Left renal pelvis (tissue), 4 donors: ENCODE measurements at places on chromosomes 3 and 15. TPM values are rescaled to one million over a fixed set of nuclear protein-coding genes. Genes with fewer than 3 reads are reported as not detected.

DNA sequence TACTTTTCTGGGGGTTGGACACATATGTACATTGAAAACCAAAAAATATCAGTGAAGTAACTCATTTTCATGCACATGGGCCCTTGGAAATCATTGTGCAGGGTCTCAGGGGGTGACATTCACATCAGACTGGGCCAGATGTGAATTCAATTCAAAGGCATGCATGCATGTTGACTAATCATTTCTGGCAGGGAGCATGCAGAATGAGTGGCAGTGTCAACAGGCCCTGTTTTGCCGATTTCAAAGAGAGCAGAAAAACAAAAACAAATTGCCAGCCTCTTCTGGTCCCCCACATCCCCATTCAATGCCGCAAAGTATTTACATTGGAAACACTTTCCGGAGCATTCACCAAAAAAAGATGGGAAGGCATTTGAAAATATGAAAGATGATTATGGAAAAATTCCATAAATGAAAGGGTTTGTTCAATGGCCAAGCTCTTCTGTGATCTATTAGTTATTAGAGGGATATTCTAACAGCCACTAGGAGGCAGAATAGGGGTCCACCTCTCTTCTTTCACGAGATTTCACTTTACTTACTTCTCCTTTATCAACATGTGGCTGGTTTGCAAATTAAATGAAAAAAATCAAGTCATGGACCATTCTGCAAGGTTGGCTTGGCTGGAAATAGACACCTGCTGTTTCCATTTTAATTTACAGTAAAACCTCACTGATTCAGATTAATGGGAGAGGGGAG lies 119.9 kb upstream of the FEZF2 start:
- DNase-seq, result no peak

DNA sequence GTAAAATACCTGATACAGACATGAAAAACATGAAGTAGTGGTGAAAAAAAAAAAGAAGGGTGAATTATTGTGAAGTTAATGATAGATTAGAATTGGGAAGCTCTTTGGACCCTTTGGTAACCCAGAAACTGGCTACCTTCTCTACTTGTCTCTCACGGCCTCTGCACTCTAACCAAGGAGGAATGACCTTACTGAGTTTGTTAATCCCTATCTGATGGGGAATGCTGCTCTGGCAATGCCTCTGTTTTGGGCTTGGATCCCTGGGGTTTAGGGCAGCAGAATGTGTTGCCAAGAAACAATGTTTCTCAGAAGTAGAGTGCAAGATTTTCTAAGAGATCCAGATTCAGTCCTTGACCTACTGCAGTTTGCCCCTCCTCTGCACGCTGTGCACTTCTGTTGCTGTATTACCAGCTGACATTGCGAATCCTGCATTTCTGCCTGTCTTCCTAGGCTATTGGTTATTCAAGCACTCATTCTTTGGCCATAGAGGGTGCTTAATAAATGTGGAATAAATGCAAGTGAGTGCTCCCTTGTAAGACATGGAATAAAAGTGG lies 49.2 kb upstream of the MAP3K13 start:
- no peak for DNase-seq

DNA sequence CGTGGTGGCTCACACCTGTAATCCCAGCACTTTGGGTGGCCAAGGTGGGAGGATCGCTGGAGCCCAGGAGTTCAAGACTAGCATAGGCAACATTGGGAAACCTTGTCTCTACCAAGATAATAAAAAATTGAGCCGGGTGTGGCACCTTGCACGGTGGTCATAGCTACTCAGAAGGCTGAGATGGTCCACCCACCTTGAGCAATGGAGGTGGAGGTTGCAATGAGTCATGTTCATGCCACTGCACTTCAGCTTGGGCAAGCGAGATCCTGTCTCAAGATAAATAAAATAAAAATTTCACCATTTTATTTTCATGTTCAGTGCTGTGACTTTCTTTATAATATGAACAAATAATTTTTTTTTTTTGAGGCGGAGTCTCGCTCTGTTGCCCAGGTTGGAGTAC lies 12.5 kb downstream of the MAPK6 start:
- DNase-seq, result no peak

GRCh38 chr3:196756732-196757131 lies 17.1 kb downstream of the PAK2 start:
- DNase-seq, result no peak

GRCh38 chr3:114857299-114857701 lies 289.8 kb downstream of the ZBTB20 start:
- DNase-seq, result no peak

GRCh38 chr15:63893866-63894661 lies 60.3 kb upstream of the HERC1 start:
- no peak for DNase-seq

DNA sequence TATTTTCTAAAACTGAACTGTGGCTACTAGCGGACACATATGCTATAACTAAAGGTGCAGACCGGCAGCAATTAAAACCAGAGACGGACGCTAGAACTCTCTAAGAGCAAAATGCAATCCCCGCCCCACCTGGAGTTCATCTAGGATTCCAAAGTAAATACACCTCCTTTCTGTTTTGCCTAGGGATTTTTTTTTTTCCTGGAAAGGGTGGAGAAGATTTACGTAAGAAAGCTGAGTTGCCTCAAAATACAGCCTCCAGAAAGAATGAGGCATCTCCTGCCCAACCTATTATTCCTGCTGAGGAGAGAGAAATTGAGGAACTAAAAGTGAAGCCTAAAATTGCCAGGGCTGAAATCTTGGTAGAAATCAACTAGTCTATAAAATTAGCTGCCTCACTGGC lies 150.2 kb downstream of the TP63 start:
- peak; percentile 47 for DNase-seq

DNA sequence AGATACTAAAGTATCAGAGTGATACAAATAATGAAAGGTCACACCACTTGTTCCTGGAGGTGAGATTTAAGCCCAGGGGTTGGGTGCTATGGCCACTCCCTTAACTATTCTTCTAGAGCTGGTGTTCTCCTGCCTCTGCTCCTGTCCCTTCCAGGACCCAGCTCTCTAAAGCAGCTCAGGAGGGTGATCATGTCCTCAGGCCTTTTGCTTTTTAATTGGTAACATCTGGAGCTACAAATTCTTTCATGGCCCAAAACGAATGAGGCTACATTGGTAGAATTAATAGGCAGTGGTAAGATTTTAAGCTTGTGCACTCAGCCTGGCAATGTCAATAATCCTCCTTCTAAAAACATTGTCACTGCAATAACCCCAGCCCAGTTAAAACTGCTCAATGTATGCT lies 38.2 kb upstream of the CNOT10 start:
- no peak for DNase-seq

- DNase-seq, result no peak
Observed at GRCh38 chr3:177364236-177364635, 167.0 kb upstream of the TBL1XR1 start.

GRCh38 chr3:48402281-48402732 lies 27.6 kb downstream of the PLXNB1 start:
- DNase-seq, result no peak

DNA sequence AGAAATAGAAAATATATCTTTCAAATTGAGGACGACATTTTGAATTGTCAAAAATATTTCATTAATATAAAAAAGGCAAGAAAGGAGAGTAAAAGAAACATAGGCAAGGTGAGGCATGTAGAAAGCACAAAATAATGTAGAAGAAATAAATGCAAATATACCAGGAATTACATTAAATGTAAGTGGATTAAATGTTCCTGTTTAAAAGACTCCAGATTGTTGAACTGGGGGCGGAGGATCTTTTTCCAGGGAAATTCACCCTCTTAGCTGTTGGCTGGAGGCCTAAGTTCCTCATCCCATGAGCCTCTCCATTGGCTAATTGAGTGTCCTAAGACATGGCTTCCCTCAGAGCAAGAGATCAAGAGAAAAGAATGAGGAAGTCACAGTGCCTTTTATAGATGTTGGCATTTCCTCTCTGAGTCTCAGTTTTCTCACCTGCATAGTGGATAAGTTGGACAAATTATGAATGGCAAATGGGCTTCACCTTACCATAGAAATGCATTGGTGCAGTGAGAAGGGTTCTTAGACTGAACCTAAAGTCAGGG lies 147.4 kb upstream of the SMAD3 start:
- no peak for DNase-seq

DNA sequence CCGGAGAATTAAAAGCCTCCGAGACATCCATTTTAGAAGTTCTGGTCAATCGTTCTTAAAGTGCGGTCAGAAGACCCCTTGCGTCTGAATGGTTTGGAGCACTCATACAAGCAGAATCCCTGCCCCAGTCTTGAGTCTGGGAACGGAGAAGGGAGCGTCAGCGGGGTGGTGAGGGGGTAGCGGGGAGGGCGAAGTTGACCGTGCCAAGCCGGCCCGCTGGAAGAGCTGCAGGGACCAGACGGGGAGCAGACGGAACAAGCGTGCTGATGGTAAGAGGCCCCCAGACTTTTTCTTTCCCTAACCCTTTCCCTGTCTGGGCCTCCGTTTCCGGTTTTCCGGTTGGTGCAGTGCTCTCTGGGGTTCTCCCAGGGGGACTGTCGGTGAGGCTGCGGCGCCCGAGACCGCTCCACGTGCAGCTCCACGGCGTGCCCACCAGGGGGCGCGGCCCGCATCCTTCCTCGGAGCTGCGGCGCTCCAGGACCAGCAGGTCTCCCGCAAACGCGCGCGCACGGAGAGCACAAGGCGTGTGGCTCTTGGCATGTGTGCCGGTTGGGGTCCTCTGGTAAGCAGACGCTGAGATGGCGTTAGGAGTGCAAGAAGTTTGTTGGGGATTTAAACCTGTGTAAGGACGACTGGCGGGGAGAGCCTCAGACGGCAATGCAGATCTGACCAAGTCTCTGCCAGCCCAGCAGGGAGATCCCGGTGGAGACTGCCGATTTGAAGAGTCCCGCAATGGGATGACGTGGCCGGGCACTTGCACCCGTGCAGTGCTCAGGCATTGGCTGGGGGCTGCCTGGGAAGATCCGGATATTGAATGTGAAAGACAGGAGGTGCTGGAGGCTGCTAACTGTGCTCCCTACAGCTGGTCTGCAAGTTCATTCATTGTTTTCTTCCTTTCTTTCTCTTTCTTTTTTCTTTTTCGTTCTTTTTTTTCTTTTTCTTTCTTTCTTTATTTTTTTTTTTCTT lies 19.2 kb upstream of the CORO2B start:
- peak; percentile 77 for DNase-seq

GRCh38 chr3:12352253-12352652 lies 63.4 kb downstream of the PPARG start:
- DNase-seq, result no peak

DNA sequence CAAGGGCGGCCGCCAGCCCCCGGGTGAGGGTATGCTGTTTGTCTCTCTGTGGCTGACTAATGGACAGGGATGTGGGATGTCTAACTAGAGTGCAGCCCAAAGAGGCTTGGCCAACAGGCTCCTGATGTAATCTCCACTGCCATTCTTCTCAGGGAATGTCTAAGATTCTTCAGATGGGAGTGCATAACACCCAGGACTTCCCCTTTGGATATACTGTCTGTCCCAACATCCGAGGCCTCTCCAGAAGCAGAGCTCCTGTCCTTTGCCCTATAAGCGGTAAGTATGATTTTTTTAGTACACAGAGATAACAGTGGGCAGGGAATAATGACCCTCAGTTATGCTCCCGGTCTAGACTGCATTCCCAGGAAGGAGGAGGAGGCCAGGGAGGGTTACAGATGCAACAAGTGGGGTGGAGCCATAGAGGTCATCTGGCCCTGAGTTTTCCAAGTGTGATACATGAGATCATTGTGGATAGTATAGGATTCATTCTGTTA lies 62.5 kb upstream of the SLCO2A1 start:
- DNase-seq, result no peak

DNA sequence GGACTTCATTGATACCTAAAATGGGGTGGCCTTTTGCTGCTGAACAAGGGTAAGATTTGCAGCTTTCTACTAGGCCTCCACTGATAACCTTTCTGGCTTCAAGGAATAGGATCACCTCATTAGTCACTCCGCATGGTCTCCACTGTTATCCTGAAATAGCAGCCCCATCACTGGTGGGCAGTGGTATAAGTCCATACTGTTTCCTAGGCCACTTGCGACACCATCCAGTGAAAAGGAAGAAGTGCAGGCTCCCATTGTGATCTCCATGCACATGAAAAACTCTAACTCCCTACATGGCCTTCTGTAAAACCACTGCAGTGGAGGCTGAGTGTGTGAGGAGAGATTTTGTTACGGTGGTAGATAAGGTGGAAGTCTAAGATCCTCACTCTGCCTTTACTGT lies 1455.9 kb downstream of the SI start:
- no peak for DNase-seq

The ZPLD1 gene
- 0.57 TPM for polyA plus RNA-seq

The RARB gene
- polyA plus RNA-seq, result 136 TPM

The CHRNA5 gene
- 11.3 TPM for polyA plus RNA-seq

The MYRIP gene
- 2.0 TPM for polyA plus RNA-seq

The SCN11A gene
- polyA plus RNA-seq, result 1.4 TPM

The ISL2 gene
- polyA plus RNA-seq, result 0.14 TPM

The COL6A5 gene
- 0.08 TPM for polyA plus RNA-seq

The LXN gene
- polyA plus RNA-seq, result 27.5 TPM

The ASB14 gene
- 0.68 TPM for polyA plus RNA-seq

The LRRC34 gene
- polyA plus RNA-seq, result 14.1 TPM

The STARD5 gene
- 2.9 TPM for polyA plus RNA-seq

The IGF1R gene
- polyA plus RNA-seq, result 53.5 TPM

The DPH3 gene
- 25.4 TPM for polyA plus RNA-seq

The SLC4A7 gene
- polyA plus RNA-seq, result 16.4 TPM

The GATM gene
- 256 TPM for polyA plus RNA-seq
